Natural killer cell treated with Interleukin-12 subunit alpha and Interleukin-12 subunit beta and Interleukin-15 and Interleukin-18, amount 100 ng/mL, for 72 hours (primary cell): ENCODE measurements at places on chromosomes 5 and 9.

GRCh38 chr5:74122175-74122574 lies 496.2 kb downstream of the ARHGEF28 start:
- no peak overlapping the region for H3K4me3 ChIP-seq
- no peak for DNase-seq
- H3K4me1 ChIP-seq, result no peaks in the 10 kb centered on the region
- no peaks in the 10 kb centered on the region for H3K36me3 ChIP-seq

DNA sequence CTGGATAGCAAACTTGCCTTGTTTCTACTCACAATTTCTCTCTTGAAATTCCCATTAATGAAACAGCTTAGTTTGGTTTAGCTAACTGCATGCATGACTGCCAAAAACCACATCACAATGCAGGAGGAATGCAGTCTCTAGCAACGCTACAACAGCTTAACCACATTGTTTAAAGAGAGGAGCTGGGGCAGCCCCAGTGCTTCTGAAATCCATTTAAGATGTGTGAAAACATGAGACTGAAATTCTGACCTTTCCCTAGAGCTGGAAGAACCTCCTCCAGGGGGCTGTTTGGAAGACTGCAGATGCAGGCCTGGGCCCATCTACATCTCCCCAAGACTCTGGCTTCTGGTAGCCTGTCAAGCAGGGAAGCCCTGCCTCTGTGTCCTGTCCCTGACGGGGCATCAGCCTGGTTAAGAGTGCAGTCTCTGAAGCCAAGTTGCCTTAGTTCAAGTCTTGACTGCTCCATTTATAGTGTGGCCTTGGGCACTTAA lies 157.1 kb downstream of the ZNF462 start:
- no peak for DNase-seq
- peaks cover 10% of the 10 kb centered on the region for H3K4me1 ChIP-seq
- H3K27me3 ChIP-seq, result peaks cover 4% of the 10 kb centered on the region

- H3K4me3 ChIP-seq, result no peak overlapping the region
- no peaks in the 10 kb centered on the region for H3K36me3 ChIP-seq
- H3K27me3 ChIP-seq, result peaks cover 3% of the 10 kb centered on the region
- no peak for DNase-seq
Measured at GRCh38 chr9:6552498-6553121, 92.9 kb downstream of the GLDC start.

DNA sequence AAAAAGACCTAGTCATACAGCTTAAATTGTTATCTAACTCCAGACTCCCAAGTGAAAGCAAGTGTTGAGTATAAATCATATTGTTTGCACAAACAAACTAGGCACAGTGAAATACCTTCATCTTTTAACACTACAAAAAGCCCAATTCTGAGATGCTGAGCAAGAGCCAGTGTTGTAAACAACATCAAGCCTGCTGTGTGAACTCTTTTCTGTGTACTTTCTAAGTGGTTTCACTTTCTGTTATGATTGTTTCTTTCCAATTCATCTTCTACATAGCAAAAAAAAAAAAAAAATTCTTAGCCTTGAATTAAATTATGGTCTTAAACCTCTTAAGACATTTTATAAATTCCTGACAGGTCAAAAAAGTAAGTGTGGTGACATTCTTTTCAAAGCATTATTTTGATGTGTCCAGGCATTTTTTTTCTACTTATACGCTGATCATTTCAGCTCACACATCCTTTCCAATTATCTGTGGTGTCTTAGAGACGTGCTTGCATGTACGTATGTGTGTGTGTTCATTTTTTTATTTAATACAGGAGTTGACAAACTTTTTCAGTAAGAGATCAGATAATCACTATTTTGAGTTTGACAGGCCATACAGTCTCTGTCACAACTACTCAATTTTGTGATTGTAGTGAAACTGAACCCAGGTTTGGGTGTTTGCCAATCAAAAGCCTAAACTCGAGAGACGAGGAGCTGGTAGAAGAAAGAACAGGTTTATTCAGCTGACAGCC lies 556.1 kb downstream of the CDH9 start:
- no peaks in the 10 kb centered on the region for H3K27me3 ChIP-seq
- H3K4me1 ChIP-seq, result no peaks in the 10 kb centered on the region
- H3K4me3 ChIP-seq, result no peak overlapping the region
- no peak overlapping the region for H3K27ac ChIP-seq

- H3K27ac ChIP-seq, result no peak overlapping the region
- no peaks in the 10 kb centered on the region for H3K27me3 ChIP-seq
- no peaks in the 10 kb centered on the region for H3K36me3 ChIP-seq
- no peak for DNase-seq
Measured at GRCh38 chr5:160850421-160850820, 1.6 kb downstream of the ATP10B start.

DNA sequence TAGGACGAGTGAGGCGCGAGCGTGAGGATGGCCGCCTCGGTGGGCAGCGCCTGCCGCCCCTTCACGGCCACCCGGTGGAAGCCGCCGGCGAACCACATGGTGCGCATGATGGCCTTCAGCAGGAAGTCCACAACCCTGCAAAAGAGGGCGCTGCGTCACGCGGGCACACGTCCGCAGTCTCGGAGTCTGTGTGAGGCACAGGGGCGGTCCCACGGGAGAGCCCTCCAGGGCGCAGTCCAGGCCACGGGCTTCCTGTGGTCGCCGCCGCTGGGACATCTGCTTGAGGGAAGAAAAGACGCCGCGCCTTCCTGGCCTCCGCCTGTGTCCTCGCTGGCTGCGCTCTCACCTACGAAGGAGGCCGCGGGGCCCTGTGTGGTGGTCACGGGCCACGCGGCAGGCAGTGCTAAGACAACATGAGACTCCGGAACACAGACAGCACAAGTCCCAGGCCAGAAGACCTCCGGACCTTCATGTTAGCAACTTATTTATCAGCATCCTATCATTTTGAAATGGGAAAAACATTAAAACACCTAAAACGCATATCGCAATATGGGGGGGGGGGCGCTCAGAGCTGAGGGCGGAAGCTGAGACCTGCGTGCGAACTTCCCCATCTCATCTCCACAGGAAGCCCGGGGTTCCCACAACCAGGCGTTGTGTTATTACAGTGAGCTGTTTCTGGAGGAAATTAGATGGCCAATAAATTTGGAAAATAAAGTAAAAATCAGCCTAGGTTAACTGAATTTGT lies 28.8 kb downstream of the LPCAT1 start:
- DNase-seq, result peak; percentile 92
- no peaks in the 10 kb centered on the region for H3K27me3 ChIP-seq
- peak overlapping the region; percentile 93 for H3K27ac ChIP-seq
- peaks cover 78% of the 10 kb centered on the region for H3K4me1 ChIP-seq
- peak overlapping the region; percentile 86 for H3K4me3 ChIP-seq

DNA sequence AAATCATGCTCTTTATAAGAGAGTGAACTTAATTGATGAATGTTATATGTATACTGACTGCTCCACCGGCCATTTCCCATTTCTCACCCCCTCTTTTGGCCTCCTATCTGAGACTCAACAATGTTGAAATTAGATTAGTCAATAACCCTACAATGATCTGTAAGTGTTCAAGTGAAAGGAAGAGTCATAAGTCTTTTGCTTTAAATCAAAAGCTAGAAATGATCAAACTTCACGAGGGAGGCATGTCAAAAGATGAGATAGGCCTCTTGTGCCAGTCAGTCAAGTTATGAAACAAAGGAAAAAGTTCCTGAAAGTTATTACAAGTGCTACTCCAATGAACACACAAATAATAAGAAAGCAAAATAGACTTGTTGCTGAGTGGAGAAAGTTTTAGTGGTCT lies 83.1 kb downstream of the NLN start:
- H3K4me1 ChIP-seq, result peaks cover 25% of the 10 kb centered on the region
- peak overlapping the region; percentile 15 for H3K4me3 ChIP-seq
- peaks cover 9% of the 10 kb centered on the region for H3K36me3 ChIP-seq
- no peak for DNase-seq
- H3K27ac ChIP-seq, result no peak overlapping the region

- no peak for DNase-seq
- no peaks in the 10 kb centered on the region for H3K36me3 ChIP-seq
Measured at GRCh38 chr9:128104171-128104618, 23.3 kb downstream of the PTGES2 start.

GRCh38 chr5:132662925-132663770 lies 5.2 kb downstream of the IL13 start:
- peak overlapping the region; percentile 85 for H3K27ac ChIP-seq
- H3K27me3 ChIP-seq, result no peaks in the 10 kb centered on the region
- no peaks in the 10 kb centered on the region for H3K36me3 ChIP-seq
- DNase-seq, result peak; percentile 68

DNA sequence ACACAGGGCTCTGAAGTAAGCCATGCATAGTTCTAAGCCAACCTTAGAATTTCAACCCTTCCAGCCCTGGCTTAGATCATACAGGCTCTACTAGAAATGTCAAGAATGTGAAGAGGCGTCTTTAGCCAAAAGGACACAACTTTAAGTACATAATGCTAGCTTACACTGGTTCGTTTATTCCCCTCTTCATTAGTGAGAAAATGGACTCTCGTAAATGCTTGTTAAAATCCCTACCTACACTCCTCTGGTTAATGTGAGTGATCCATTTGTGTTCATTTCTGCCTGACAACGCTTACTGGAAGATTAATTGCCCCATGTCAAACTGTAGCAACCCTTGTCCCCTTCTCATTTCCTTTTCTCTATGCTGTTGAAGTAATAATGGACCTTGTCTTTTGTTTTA lies 149.3 kb upstream of the POU5F2 start:
- no peak for DNase-seq
- no peaks in the 10 kb centered on the region for H3K27me3 ChIP-seq
- H3K4me1 ChIP-seq, result peaks cover 22% of the 10 kb centered on the region
- no peaks in the 10 kb centered on the region for H3K36me3 ChIP-seq
- no peak overlapping the region for H3K4me3 ChIP-seq

DNA sequence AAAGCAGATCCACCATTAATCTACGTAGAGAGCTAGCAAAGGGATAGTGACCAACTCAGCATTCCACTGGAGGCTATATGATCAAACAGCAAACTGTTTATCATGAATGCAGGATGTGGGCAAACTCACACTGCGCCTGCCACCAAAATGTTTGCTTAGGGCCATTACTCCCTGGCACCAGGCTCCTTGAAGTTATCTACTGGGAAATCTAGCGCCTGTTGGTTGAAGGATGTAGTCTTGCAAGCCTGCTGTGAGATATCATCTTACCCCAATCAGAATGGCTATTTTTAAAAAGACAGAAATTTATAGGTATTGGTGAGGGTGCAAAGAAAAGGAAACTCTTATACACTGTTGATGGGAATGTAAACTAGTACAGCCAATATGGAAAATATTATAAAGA lies 332.5 kb upstream of the RPS23 start:
- no peak overlapping the region for H3K27ac ChIP-seq
- DNase-seq, result no peak
- no peak overlapping the region for H3K4me3 ChIP-seq
- H3K4me1 ChIP-seq, result no peaks in the 10 kb centered on the region
- H3K27me3 ChIP-seq, result peaks cover 4% of the 10 kb centered on the region

GRCh38 chr9:715743-716400 lies 125.6 kb upstream of the DMRT1 start:
- no peaks in the 10 kb centered on the region for H3K4me1 ChIP-seq
- H3K4me3 ChIP-seq, result no peak overlapping the region
- H3K27ac ChIP-seq, result no peak overlapping the region
- H3K27me3 ChIP-seq, result peaks cover 8% of the 10 kb centered on the region
- DNase-seq, result no peak

DNA sequence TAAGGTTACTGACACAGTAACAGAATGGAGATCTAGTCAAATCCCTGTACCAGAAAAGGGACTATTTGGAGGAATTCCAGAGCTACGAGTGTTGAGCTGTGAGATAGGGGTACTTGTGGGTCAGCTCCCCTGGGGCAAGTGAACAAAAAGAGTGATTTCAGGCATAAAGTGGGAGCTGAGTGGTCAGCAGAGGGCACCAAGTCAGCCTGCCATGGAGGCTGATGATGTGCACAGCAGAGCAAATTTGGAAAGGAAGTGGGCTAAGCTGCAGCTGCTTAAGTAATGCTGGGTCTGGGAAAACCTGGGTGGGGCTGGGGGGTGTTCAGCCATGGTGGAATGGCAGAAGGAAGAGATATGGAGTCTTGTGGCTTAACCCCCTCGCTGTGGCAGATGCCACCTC lies 327.9 kb downstream of the NTRK2 start:
- no peak overlapping the region for H3K27ac ChIP-seq
- H3K36me3 ChIP-seq, result no peaks in the 10 kb centered on the region
- H3K4me1 ChIP-seq, result no peaks in the 10 kb centered on the region
- H3K27me3 ChIP-seq, result peaks cover 39% of the 10 kb centered on the region
- H3K4me3 ChIP-seq, result no peak overlapping the region

GRCh38 chr5:171158581-171158980 lies 150.5 kb upstream of the TLX3 start:
- H3K36me3 ChIP-seq, result no peaks in the 10 kb centered on the region
- DNase-seq, result no peak
- no peak overlapping the region for H3K27ac ChIP-seq
- no peaks in the 10 kb centered on the region for H3K27me3 ChIP-seq
- H3K4me3 ChIP-seq, result no peak overlapping the region

DNA sequence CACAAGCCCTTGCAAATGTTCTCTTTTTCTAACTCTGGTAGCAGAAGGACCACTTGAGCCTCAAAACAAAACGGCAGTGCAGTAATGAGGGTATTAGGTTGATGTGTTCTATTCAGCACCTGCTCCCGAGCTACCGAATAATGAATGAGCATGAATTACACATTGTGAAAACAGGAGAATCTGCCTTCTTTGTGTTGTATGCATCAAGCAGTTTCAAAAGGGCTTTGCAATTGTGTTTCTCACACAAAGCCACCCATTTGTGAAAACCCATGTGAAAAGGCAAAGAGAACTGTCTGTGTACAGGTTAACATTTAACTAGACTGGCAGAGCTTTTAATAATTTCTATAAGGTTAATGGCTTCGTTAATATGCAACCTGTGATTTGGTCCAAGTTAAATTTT lies 97.8 kb downstream of the STK32A start:
- DNase-seq, result no peak
- no peaks in the 10 kb centered on the region for H3K36me3 ChIP-seq
- H3K4me1 ChIP-seq, result no peaks in the 10 kb centered on the region
- no peaks in the 10 kb centered on the region for H3K27me3 ChIP-seq
- no peak overlapping the region for H3K4me3 ChIP-seq

DNA sequence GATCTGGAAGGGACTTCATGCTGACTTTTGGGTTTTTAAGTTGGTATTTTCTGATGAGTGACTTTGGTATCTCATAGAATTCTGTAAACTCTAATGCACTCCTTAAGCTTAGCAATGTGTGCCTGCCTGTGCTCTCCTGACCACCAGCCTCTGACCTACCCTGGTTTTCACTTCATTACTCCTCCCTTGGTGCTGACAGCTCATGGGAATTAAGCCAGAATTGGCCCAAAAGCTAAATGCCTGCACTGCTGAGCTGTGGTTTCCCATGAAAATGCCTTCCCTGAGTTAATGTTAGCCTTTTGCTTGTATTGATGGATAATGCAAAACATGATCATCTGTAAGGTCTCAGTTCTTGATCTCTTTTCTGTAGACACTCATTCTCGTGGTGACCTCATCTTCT lies 308.0 kb downstream of the DOCK8 start:
- H3K36me3 ChIP-seq, result no peaks in the 10 kb centered on the region
- H3K4me1 ChIP-seq, result no peaks in the 10 kb centered on the region
- no peak for DNase-seq
- H3K27me3 ChIP-seq, result peaks cover 12% of the 10 kb centered on the region
- H3K27ac ChIP-seq, result no peak overlapping the region
- H3K4me3 ChIP-seq, result no peak overlapping the region
